ENCODE measurements at places on chromosomes 7 and 10. TPM values are rescaled to one million over a fixed set of nuclear protein-coding genes. Genes with fewer than 3 reads are reported as not detected.

Gene HABP2
- total RNA-seq: not detected

Gene CALHM1
- total RNA-seq: not detected

Gene MRC1
- total RNA-seq: 0.05 TPM

Gene NUDCD3
- total RNA-seq: 86.8 TPM

Gene SFXN2
- 9.1 TPM for total RNA-seq

Gene HMX2
- total RNA-seq: not detected

Gene GRM3
- total RNA-seq: not detected

Gene FOXL3
- total RNA-seq: not detected

Gene BTAF1
- 29.2 TPM for total RNA-seq

Gene KLF14
- not detected for total RNA-seq

Gene GFRA1
- total RNA-seq: 24.2 TPM

Gene CRYGN
- total RNA-seq: not detected

Gene LANCL2
- 35.9 TPM for total RNA-seq

Gene ACHE
- total RNA-seq: 18.9 TPM

Gene NEUROD6
- not detected for total RNA-seq
